Putamen (tissue), 1 donor: ENCODE measurements at places on chromosomes 4 and X.

DNA sequence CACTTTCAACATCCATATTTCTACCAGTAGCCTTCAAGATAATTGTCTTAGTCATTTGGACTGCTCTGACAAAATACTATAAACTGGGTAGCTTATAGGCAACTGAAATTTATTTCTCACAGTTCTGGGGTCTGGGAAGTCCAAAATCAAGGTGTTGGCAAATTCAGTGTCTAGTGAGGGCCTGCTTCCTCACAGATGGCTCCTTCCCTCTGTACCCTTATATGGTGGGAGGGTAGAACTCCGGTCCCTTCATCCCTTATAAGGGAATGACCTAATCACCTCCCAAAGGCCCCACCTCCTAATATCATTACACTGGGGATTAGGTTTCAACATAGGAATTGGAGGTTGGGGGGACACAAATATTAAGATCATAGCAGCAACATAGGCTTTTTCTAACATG, 7.4 kb upstream of the TBC1D25 start:
- DNase-seq, result no peak

GRCh38 chrX:129553619-129554288, 13.7 kb downstream of the OCRL start:
- DNase-seq, result no peak

DNA sequence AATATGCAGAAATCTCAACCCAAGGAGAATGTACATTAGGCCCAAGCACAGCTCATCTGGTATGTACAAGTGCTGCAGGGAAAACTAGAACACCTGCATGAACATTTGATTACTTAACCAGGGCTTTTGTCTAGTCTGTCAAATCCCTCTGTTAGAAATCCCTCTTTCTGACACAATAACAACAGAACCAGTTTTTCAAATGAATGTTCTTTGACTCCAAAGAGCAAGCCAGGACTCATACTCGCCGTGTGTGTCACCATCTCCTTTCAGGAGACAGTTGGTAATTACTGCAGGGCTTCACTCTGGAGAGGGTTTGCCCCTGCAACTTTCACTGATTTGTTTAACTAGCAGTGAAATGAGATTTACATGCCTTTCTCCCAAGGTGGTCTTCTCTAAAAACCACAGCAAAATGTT, 143.0 kb upstream of the FAM241A start:
- DNase-seq, result no peak

GRCh38 chr4:183797011-183797444, 108.1 kb upstream of the STOX2 start:
- peak; percentile 28 for DNase-seq

- no peak for DNase-seq
Observed at GRCh38 chr4:186347743-186348142, 81.8 kb downstream of the F11 start.

GRCh38 chrX:88439935-88440334, 307.1 kb upstream of the CPXCR1 start:
- DNase-seq, result no peak

DNA sequence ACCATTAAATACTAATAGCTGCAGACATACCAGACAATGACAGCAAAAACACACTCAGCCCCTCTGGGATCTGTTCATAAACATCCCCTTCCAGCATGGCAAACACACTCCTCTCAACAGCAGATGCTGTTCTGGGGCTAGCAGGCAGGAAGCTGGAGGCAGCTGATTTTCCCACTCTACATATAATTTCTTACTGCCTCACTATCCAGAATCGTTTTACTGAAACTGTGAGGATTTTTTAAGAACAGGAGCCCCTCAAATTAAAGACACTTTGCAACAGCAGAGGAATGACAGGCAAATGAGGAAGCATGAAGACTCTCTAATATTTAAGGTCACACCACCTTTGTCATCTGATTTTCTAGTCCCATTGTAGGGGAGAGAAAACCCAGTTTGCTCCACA, 2.2 kb downstream of the MAPK10 start:
- DNase-seq, result peak; percentile 31

DNA sequence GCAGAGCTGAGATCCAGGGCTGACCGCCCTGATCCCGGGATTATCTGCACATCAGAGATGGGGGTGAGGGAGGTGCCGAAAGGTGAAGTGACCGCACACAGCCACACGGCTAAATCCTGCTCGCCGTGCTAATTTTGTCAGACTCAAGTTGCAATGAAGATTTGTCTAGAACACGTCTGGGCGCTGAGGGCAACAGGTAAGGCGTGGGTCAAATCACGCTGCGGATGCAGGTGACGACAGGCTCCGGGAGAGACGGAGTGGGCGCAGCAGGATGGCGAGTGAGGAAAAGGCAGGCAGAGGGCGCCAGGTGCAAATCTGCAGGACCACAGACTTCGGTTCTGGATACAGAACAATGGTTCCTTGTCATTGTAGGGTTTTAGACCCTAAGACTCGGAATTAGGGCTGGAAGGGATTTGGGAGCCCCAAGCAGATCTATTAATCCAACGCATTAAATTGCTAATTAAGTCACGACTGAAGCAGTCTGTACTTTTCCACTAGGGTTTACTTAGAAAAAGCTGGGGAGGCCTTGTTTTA, 1.9 kb upstream of the TBC1D14 start:
- no peak for DNase-seq

DNA sequence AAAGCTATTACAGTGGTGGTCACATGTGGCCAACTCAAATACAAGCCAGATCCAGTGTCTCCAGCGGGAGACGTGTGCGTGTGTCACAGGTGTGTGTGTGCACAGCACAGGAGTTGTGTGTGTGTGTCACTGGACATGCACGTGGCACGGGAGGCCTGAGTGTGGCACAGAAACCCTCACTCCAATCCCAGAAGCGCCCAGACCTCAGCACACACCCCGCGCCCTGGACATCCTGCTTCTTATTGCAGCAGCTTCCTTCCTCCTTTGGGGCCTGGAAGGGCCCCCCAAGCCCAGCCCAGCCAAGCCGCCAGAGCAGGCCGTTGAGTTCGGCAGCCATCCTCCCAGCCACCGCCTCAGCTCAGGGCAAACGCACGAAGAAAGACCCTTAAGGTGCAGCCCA, 37.9 kb downstream of the ACOX3 start:
- no peak for DNase-seq

DNA sequence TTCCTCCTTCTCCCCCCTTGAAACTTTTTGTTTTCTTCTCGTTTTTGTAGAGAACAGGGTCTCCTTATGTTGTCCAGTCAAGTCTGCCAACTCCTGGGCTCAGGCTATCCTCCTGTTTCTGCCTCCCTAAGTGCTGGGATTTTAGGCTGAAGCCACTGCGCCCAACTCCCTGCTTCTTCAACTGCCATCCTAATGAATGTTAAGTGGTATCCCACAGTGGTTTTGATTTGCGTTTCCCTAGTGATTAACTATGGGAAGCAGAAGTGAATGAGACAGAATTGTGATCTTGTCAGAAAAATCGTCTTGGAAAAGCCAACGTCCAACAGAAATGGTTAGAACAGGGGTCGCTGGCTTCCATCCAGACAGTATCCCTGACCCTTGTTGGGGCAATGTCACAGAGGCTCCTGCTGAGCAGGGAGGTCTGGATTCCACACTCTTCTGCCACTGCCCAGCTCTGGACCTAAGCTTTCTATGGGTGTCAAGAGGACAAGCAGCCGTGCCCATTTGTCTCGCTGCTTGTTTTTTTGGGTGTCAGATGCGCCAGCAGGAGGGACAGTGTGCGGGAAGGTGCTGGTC, 869 bp upstream of the ADD1 start:
- DNase-seq, result peak; percentile 41

- DNase-seq, result no peak
Observed at GRCh38 chr4:110533940-110534339, 58.0 kb downstream of the ENPEP start.
